Stromal cell of bone marrow (primary cell): ENCODE measurements at places on chromosomes 13 and 19.

- no peak for DNase-seq
Observed at GRCh38 chr13:91154558-91155353, 192.7 kb upstream of the MIR17HG start.

DNA sequence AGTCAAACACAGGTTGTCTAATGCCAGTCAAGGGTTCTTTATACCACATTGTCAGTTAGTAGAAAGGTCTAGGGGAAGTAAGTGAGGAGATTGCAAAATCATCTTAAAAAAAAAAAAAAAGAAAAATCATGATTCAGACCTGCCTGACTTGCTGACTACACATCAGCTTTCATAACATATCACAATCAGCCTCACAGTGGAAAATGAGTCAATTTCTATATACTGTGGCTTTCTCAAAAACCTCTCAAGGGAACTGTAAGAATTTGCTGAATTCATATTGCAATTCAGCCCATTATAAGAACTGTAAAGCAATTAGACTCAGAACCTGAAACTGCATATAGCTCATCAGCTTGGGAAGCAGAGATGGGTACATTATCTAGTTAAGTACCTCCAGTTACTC lies 75.3 kb upstream of the GPC6 start:
- DNase-seq: peak; percentile 90

- DNase-seq: no peak
Observed at GRCh38 chr19:40623403-40624251, 22.5 kb downstream of the LTBP4 start.

GRCh38 chr19:57583521-57584416 lies at the start of gene ZIK1:
Gene ZIK1, plus strand, starts transcription at chr19:57584145. Its CDS starts 212 bp downstream, at chr19:57584357.
- DNase-seq: peak; percentile 89

DNA sequence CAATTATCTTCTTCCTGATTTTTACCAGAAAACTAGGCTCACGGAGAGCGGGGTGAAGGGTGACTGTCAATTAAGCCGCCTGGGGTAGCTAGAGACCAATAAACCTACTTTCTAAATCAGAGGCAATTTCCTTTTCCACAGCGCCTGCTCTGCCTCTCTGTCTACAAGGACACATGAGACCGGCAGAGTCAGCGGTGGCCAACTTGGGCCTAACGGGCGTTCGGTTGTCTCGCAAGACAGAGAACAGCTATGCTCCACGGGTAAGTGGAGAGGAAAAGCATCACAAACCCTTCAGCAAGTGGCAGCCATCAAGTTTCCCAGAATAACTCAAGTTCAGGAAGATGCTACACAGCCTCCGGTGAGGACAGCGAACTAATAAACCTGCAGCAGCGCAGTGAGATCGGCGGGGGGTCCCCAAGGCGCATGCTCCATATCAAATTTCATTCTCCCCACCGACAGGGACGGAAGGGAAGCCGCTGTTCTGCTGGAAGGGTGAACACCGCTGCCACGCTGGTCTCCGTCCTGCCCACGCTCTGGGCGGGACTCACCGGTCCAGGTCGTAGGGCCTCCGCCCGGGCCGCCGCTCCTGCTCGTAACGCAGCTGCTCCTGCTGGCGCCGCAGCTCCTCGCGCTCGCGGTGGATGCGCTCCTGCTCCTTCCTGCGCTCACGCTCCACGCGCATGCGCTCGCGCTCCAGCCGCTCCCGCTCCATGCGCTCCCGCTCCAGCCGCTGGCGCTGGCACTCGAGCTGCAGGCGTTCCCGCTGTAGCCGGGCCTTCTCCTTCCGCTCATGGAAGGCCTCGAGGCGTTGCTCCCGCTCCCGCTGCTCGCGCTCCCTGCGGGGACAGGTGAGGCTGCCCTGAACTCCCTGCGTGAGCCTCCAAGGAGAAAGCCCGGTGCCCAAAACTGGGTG lies 25.8 kb upstream of the TINCR start:
- no peak for DNase-seq

- DNase-seq: no peak
Observed at GRCh38 chr13:107866032-107866940, 349.1 kb downstream of the LIG4 start.

- no peak for DNase-seq
Observed at GRCh38 chr19:45119582-45119981, 26.6 kb downstream of the PPP1R37 start.

DNA sequence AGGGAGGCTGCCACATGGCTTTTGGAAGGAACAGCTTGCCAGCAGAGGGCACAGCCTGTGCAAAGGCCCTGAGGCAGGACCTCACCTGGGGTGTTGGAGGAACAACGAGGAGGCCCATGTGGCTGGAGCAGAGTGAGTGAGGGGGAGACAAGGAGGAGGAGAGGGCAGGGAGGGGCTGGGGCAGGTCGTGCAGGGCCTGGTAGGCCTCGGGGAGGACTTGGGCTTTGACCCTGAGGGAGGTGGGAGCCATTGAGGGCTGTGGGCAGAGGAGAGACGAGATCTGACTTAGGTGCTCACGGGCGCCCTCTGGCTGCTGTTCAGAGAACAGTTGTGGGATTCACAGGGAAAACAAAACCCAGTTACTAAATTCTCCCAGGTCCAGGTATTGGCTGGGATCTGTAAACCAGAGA lies 25.2 kb downstream of the ZNRF4 start:
- no peak for DNase-seq

GRCh38 chr19:18604820-18605159 lies 1.8 kb downstream of the CRLF1 start:
- DNase-seq: no peak

GRCh38 chr13:72523593-72523992 lies 203.8 kb downstream of the MZT1 start:
- no peak for DNase-seq

DNA sequence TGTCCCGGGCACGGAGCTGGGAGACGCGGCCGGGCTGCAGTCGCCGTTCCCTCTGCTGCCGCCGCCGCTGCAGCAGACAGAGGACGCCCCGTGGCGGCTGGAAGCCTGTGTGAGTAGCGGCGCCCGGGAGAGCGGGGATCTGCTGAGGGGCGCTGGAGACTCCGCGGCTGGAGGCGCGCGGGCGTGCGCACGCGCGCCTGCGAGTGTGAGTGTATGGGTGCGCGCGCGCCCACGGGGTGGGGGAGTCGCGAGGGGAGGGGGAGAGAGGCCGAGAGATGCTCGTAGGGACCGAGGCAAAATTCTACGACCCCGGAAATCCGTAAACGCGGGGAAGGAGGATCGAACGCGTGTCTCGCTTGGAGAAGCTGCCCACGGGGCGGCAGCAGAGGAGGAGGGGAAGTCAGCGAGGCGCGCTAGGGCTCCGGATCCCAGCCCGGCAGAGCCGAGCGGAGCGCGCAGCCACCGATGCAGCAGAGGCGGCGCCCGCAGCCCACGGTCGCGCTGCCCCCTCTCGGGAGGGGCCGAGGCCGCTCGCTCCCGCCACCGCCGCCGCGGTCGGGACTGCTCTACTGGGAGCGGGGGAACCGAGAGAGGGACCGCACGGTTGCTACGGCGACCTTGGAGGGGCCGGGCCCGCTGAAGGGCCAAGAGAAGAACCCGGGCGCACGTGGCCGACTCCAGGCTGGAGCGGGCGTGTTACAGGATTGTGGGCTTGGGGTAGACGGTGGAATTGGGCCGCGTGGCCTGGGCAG lies at the start of gene ENOX1:
Gene ENOX1, minus strand, starts transcription at position 207 of the 752 bp plus-strand sequence.
- peak; percentile 48 for DNase-seq

- no peak for DNase-seq
Observed at GRCh38 chr19:31303262-31303815, 45.9 kb downstream of the TSHZ3 start.

DNA sequence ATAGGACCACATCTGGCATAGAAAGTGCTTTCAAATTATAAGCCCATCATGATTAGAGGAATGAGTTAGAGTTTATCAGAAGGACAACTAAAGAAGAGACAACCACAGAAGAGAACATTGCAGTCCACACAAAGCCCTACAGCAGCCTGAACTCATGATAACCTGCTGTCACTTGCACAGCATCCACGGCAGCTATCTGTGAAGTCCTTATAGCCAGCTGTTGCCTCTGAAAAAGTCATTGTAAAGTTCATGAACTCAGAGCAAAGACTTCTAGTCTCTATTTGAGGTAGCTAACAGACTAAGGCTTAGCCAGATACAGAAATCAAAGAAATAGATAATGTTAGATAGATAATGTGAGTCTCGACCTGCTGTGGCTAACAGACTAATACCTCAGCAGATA lies 450.0 kb downstream of the KLF5 start:
- DNase-seq: no peak

- DNase-seq: peak; percentile 15
Observed at GRCh38 chr13:81017513-81018152, 676.7 kb upstream of the SPRY2 start.

DNA sequence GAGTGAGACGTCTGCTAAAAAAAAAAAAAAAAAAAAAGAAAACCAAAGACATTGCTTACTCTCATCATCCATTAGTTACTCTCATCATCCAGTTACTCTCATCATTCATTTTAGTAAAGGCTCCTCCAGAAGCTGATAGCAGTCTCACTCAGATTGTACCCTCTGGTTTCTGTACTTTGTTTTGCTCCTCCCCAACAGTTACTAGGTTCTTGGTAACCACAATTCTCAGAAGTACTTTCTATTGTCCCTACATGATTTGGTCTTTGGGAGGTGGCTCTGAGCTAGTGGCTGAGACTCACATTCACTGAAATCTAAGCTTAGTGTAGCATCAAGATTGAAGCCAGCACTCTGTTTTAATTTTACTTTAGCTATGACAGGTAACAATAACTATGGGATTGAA lies 14.3 kb downstream of the ERICH4 start:
- DNase-seq: no peak

DNA sequence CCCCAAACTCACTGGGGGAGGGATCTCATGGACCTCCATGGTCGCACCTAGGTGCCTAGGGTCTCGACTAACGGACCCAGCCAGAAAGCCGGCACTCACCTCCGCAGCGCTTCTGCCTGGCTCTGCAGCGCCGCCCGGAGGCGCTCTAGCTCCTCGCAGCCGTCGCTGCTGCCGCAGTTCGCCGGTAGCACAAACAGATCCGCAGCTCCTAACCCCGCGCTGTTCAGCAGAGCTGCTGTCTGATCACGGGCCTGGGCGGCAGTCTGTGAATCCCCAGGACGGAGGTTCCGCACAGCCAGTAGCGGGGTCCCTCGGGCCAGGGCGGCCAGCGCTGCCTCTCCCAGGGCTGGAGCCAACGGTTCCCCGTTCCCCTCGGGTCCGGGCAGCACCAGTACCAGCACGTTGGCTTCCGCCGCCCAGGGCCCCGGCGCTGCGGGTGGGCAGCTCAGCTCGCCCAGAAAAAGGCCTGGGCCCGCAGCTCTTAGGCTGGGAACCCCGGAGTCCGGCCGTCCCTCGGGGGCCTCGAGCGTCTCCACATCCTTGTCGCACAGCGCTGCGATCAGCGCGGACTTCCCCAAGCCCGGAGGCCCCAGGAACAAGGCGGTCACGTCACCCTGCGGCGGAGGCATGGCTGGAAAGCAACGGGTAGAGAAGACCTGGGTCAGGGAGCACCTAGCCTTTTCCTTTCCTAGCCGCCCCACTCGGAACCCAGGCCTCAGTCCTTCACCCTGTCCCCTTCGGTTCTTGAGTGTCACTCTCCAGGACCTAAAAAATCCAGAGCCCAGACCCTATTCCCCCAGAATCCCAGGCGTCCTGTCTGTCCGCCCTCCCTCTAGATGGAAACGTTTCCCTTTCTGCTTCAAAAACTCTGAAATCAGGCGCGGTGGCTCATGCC lies 977 bp downstream of the IRGQ start:
- no peak for DNase-seq

DNA sequence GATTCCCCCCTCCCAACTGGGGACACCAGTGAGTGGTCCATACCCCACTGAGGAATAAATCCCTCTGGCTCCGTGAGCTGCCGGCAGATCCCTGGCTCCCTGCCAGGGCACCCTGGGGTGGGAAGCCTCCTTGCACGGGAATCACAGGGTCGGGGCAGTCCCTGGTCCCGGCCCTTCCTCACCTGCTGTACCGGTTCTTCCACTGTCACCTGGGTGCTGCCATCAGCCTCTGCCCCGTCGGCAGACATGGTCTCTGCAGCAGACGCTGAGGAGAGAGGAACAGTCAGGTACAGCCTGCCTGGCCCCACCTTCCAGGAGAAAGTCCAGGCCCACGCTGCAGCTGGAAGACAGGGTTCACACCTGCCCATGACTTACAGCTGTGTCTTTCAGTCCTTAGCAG lies 6.3 kb downstream of the PLIN3 start:
- no peak for DNase-seq

DNA sequence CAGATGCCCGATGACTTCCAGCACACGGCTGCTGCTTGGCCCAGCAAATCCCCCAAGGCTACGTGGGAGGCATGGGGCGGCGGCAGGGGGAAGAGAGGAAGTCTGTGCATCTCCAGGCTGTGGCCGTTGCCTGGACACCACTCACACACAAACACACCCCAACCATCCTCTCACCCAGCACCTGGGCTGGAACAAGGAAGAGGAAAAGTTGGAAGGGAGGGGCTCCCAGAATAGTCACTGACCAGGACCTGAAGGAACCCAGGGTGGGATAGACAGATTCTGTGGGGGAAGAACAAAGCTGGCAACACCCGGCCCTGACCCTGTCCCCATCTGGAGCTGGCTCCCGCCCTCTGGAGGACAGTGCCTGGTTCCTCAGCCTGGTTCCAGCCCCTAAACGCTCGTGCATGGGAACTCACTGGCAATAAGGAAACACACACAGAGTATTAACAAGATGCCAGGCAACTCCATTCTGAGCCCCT lies 11.2 kb downstream of the PPP6R1 start:
- DNase-seq: no peak

DNA sequence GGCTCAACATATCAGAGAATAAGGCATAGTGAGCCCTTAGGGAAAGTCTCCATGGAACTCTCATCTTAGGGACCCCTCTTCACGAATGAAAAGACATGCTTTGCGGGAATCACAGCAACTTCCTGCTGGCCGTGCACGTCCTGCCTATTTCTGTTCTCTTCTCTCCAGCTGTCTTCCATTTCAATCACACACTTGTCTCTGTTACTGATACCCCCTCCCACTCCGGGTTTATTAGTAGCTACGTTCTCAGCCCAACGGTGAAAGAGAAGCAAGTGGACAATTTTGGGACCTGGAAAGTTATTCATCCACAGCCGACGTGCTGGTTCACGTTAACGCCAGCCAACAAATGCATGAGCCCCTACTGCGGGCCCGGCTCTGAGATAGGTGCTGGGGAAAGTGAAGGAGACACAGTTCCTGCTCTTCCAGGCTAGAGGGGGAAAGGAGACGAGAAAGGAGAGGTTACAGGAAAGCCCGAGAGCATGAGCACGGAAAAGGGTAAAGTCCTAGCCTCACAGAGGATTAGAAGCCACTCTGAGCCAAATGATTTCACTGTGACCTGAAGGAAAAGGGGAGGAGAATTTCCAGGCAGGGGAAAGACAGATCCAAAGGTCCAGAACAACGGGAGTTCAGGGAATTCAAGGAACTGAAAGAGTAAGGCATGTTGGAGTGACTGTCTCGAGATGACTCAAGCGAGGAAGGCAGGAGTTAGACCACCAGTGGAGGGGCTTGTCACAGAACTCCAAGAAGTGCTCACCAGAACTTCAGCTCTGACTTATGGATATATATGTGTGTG lies 81.8 kb upstream of the CLDN10 start:
- no peak for DNase-seq
